ENCODE measurements at places on chromosomes 4 and X. TPM values are rescaled to one million over a fixed set of nuclear protein-coding genes. Genes with fewer than 3 reads are reported as not detected.

Gene DNAAF6
- total RNA-seq, result not detected

Gene MID1
- 13.9 TPM for total RNA-seq

Gene GAGE12F
- not detected for total RNA-seq

Gene MUC7
- total RNA-seq, result not detected

Gene SPATA4
- 0.38 TPM for total RNA-seq

Gene ASB12
- not detected for total RNA-seq

Gene MAMLD1
- 2.9 TPM for total RNA-seq

All from mesangial cell (primary cell).